ENCODE measurements at places on chromosomes 4 and X.

- no peak for DNase-seq
These were observed 54.2 kb downstream of the MOSPD2 start for GRCh38 chrX:14927401-14927800.

GRCh38 chr4:35364321-35364870 lies 879.9 kb downstream of the ARAP2 start:
- no peak for DNase-seq

GRCh38 chrX:2351999-2352995 lies 148.5 kb downstream of the DHRSX start:
- no peak for DNase-seq

GRCh38 chr4:183165376-183165775 lies 66.3 kb downstream of the WWC2 start:
- DNase-seq: no peak

DNA sequence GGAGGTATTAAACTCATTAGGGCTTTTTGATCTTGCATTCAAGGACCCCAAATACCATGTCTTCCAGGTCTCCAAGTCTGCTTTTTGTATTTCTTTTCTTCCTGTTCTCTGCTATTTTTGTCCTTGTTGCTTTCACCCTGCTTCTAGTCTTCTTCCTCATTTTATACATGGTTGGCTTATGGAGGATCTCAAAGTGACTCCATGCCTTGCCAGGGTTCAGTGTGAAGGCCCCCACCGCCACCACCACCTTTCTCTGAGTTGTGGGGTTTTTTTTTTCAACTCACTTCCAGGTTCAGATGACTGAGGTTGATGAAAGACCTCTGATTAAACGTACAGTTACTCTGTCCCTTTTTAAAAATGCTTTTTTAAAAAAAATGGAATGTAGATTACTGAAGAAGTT lies 96.3 kb downstream of the MAML3 start:
- no peak for DNase-seq

GRCh38 chr4:94448815-94449375 lies 2.8 kb upstream of the PDLIM5 start:
- no peak for DNase-seq

DNA sequence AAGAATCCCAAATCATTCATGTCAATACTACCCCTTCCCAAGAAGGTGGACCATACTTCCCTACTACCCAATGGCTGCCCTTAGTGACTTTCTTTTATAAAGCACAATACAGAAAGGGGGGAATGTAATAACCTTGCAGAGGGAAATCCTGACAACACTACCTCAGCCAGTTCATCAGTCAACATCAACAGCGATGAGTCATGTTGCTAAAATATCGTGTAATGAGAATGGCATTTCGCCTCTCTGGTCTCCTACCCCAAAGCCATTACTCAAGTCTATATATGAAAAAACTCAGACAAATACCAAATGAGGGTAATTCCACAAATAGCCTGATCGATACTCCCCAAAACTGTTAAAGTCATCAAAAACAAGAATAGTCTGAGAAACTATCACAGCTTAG lies 3.3 kb upstream of the MAGEA8 start:
- no peak for DNase-seq

DNA sequence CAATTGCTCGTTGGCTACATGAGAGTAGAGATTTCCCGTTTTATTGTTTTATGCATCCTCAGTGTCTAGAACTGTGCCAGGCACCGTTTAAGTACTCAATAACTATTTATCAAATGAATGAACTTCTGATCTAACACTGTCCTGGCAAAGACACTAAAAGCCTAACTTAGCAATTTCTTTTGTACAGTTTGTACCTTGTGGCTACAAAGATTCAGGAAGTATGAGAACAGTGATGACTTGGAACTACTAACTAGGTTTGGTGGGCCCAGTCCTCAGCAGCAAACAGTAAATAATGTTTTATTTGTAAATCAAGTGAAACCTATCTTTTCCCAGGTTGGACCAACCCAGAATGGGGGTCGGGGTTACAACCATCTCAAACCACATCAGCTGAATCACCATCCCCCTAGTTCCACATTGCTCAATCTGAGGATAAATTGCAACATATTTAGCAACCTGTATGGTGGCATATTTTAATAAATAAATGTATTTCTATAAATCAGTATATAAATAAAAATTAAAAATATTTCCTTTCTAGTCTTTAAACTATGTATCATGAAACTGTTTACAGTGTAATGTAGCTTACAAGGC lies 12.3 kb upstream of the SCRG1 start:
- no peak for DNase-seq

DNA sequence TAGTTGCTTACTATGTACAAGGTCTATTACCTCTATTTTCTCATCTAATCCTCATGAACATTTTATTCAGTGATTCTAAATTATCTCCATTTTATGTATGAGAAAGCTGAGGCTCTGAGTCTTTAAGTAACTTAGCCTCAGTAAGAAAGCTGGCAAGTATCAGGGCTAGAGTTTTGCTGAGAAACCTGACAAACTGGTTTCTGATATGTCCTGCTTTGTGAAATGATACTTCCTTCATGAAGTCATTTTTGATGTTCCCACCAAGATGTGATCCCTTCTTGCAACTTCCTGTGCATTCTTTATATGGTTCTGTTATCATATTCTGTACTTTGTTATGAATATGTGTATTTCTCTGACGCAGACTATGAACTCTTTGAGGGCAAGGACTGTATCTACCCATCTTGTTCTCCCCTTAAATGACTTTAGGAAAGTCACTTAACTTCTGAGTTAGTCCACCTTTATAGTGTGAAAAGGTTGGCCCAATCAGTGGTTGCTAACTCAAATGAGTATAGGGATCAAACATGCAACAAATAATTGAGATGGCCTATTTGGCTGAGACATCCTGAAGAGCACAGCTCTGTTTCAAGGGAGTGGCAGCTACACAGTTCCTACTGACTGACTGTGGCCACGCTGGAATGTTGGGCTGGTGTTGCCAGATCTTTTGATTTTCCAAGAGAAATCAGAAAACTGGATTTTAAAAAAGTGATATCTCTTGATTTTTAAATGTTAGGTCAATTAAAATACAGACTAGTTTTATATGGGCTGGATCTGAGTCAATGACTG lies 127.9 kb upstream of the AMOT start:
- DNase-seq: no peak

DNA sequence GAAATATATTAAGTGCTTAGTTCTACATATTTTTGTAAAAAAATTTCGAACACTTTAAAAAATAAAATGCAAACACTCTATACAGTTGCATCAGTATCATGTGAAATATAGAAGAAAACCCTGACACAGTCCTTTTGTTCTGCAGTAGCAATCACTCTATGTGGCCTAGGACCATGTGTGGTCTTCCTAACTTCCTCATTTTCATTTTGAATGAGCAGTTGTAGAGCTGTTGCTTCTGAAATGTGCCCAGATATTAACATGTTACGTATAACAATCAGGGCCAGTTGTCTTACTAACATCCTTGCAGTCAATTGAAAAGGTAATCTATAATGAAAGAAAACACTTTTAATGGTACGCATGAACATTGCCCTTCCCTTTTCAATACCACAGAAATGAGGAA lies 107.9 kb downstream of the ZNF827 start:
- no peak for DNase-seq

DNA sequence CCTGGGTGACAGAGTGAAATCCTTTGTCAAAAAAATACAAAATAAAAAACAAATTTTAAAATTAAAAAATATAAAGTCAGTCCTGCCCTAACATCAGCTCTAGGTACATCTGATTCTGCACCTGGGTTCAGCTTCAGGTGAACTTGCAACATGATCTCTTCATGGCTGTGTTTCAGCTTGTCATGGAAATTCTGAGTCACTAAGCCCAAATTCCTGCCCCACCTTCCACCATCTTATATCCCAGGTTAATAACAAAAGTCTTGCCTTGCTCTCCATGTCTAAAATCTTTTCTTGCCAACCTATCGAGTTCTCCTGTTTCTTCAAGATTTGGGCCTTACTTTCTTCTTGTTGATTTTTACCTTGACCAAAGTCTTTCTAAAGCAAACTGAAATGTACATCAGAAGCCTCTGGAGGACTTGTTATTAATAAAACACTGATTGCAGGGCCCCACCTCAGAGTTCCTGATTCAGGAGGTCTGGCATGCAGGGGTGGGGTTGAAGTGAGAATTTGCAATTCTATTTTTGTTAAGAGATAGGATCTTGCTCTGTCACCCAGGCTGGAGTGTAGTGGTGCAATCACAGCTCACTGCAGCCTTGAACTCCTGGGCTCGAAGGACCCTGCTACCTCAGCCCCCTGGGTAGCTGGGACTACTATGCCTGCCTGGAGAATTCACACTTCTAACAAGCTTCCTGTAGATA lies 125.8 kb upstream of the VCX3A start:
- no peak for DNase-seq

- DNase-seq: no peak
These were observed 16.0 kb upstream of the GRPEL1 start for GRCh38 chr4:7083597-7084563.

DNA sequence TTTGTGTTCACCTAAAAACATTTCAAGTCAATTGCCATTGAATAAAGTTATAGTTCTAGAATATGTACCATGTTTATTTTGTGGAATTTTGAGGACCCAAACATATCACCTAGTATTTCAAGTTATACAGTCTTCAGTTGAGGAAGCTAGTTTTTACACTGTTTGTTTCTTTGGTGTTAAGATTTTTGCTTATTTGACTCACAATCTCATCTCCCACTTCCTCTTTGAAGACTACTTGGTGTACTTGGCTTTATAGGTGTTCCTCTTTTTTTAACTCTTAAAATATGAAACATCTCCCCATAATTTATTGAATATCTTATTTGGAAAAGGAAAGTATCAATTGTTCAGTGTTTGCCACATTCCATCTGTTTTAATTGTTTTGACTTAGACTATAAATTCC lies 675.4 kb downstream of the RAPGEF2 start:
- no peak for DNase-seq

GRCh38 chrX:44227991-44228390 lies 115.5 kb downstream of the EFHC2 start:
- DNase-seq: no peak

DNA sequence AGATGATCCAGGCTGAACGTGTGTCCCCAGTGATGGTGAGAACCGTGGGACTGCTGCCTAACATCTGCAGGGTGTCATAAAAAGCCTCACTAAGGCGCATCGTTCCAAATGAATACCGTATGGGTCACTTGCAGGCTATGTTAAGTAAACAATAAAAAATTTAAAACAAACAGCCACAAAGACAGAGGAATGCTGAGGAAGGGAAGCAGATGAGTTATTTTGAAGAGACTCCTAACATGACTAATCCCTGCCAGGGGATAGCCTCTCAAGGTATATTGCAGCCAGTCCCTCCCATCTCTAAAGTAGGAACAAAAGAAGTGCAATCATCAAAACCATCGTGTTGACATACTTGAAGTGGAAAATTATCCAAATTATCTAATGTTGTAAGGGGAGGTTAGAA lies 83.8 kb downstream of the UNC5C start:
- DNase-seq: no peak

DNA sequence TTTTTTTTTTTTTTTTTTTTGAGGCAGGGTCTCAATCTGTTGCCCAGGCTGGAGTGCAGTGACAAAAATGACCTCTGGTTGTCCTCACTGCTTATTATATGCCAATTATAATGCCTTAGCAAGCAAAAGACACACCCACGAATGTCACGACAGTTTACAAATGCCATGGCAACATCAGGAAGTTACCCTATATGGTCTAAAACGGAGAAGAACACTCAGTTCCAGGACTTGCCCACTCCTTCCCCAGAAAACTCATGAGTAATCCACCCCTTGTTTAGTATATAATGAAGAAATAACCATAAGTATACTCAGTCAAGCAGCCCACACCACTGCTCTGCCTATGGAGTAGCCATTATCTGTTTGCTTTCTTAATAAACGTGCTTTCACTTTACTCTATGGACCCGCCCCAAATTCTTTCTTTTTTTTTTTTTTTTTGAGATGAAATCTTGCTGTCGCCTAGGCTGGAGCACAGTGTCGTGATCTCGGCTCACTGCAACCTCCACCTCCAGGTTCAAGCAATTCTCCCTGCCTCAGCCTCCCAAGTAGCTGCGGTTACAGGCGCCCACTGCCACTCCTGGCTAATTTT lies 106.2 kb downstream of the SMIM20 start:
- no peak for DNase-seq

Data from right renal pelvis (tissue), 4 donors.